ENCODE measurements at places on chromosomes 2 and 18.

DNA sequence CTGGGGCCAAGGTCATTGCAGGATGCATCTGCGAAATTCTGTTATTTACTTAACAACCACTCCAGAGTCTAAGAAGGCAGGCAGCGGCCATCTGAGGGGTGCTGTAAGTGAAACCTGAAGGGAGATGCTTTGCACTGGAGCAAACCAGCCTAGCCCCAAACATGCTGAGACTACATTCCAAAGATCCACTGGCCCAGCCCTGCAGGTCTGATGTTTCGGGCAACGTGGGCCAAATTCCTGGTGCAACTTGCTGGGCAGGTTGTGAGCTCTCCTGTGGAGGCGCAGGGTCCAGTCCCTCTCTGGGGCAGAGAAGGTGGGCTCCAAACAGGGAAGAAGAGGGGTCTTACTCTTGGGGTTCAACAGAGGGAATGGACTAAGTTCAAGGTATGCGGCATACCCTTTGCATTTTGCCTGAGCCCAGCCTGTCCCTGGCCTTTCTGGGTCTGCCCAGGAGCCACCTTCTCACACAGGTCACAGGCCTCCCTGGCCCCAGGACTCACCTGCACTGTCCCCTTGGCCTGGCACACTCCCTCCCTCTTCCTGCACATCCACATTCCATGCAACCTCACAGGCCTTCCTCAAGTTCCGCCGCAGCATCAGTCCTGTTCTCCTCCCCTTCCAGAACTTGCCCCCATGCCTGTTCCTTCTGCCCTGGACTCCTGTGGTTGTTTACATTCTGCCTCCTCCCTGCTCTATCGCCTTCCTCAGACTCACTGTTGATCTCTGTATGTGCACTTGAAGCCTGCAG lies 5.1 kb upstream of the MAL start:
- no peak for DNase-seq

GRCh38 chr2:64812285-64812684 lies 158.6 kb upstream of the SERTAD2 start:
- no peak for DNase-seq

- no peak for DNase-seq
These were observed 56.4 kb upstream of the STPG4 start for GRCh38 chr2:47211497-47212011.

DNA sequence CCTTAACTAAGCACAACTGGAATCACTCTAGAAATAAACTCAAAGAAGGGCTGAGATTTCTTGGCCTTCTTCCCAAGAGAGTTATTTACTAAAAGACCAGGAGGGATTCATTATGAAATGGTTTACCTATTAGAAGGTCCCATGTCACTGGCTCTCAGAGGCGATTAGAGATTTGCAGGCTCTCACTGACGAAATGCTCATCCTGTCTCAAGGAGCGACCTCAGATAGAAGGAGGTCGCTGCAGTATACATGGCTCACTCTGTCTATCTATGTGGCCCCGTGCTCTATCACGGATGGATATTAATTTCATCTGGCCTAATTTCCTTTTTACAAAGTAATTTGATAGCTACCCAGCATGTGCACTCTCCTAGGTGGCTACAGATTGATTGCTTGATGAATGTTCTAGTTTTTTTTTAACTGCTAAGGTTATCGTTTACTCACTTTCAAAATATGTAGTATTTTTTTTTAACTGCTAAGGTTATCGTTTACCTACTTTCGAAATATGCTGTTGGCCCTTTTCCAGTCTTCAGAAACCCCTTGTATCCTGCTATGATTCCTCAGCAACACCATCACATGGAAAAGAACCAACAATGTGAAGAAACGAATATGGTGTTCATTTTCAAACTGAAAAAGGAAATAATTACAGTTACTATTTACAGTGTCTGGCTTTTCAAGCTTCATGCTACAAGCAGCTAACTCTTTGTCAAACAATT lies 9.1 kb downstream of the SMIM21 start:
- no peak for DNase-seq

DNA sequence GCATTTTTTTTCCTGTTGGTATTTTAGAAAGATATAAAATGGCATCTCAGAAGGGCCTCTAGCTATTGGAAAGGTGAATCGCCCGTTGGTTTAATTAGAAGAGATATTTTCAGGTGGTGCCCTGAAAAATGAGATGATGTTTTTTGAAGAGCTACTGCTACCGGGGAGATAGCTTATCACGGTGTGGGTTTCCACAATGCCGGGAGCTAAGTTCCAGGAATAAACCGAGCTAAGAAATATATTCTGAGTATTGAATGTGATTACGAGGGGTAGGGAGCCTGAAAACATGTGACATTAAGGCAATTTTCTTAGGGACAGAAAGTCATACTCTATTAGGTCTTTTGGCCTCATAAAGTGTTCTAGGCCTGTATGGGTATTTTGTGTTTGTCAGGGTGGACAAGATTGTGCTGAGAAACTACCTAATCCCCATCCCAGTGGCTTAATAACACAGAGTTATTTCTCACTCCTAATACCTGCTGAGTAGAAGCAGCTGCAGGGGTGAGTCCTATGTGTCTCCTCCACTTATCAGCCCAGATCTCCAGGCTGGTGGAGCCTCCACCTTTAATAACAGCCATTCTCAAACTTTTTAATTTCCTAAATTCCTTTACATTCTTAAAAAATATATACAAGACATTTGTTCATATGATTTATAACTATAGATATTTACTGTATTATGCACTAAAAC lies 150.2 kb downstream of the LRRTM1 start:
- no peak for DNase-seq

GRCh38 chr2:160457588-160457987 lies 36.0 kb downstream of the RBMS1 start:
- DNase-seq: no peak

- no peak for DNase-seq
These were observed 34.4 kb downstream of the VRK2 start for GRCh38 chr2:58081000-58081399.

- no peak for DNase-seq
These were observed 756 bp upstream of the OST4 start for GRCh38 chr2:27071990-27072830.
